ENCODE measurements at places on chromosomes 13 and 19.

DNA sequence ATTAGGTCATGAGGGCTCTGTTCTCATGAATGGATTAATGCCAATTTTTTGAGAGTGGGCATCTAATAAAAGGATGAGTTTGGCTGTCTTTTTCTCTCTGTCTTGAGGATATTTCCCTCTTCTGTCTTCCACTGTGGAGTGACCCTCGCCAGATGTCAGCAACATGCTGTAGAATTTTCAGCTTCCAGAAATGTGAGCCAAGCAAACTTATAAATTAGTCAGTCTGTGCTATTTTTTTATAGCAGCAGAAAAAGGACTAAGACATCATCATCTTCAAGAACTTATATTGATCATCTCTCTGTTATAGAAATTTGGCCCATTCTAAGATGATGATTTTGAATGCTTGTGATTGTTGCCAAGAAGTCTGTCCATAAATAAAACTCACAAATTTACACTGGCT lies 431.4 kb downstream of the FGF9 start:
- DNase-seq: no peak

DNA sequence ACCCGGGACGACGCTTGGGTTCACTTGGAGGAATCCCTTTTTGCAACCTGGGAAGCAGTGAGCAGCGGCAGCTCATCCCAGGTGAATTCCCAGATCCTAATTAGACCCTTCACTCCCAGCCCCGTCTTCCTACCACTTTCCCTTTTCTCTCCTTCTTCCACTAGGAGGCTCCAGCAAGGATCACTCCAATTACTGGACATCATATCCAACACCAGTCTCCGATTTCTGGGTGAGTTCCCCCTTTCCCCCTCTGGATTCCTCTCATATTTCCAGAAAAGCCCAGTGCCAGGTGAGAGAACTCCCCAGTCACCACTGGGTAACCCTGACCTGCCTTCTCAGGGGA lies 17.1 kb upstream of the ZSCAN4 start:
- no peak for DNase-seq

DNA sequence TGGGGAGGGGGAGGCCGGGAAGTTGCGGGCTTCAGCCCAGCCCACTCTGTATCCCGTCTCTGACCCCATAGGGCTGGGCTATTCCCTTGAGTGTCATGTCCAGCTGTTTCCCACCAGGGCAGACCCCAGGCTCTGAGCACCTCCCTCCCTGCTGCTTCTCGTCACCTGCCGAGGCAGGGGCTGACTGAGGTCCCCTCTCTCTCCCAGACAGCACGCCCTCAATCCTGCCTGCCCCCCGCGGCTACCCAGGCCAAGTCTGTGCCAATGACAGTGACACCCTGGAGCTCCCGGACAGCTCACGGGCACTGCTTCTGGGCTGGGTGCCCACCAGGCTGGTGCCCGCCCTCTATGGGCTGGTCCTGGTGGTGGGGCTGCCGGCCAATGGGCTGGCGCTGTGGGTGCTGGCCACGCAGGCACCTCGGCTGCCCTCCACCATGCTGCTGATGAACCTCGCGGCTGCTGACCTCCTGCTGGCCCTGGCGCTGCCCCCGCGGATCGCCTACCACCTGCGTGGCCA lies 625 bp downstream of the F2RL3 start:
- DNase-seq: no peak

DNA sequence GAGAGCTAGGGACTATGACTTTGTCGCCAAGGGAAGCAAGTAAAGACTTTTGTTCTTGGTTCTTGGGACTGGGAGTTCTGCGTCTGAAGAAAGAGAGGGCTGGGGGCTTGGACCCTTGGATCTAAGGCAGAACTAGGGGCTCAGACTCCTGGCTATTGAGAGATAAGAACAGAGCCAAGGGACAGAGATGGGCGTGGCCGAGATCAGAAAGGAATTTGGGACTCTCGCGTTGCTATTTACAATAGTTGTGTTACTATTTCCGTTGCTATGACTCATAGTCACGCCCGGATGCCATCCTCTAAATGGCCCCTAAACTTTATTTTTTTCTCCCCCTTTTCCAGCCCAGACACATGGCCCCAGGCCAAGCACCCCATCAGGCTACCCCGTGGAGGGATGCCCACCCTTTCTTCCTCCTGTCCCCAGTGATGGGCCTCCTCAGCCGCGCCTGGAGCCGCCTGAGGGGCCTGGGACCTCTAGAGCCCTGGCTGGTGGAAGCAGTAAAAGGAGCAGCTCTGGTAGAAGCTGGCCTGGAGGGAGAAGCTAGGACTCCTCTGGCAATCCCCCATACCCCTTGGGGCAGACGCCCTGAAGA lies 759 bp downstream of the PPP1R15A start:
- DNase-seq: peak; percentile 96
